ENCODE measurements at places on chromosomes 5 and 9. TPM values are rescaled to one million over a fixed set of nuclear protein-coding genes. Genes with fewer than 3 reads are reported as not detected.

- no peak overlapping the region for H3K4me3 ChIP-seq
- no peak overlapping the region for H3K27ac ChIP-seq
Observed at GRCh38 chr5:164335837-164336236, 830.4 kb downstream of the MAT2B start.

- no peak for DNase-seq
- H3K27me3 ChIP-seq, result no peaks in the 10 kb centered on the region
- no peaks in the 10 kb centered on the region for H3K4me1 ChIP-seq
- H3K36me3 ChIP-seq, result no peaks in the 10 kb centered on the region
- no peak overlapping the region for H3K4me3 ChIP-seq
- H3K27ac ChIP-seq, result no peak overlapping the region
Observed at GRCh38 chr5:56574778-56575177, 240.6 kb upstream of the MAP3K1 start.

DNA sequence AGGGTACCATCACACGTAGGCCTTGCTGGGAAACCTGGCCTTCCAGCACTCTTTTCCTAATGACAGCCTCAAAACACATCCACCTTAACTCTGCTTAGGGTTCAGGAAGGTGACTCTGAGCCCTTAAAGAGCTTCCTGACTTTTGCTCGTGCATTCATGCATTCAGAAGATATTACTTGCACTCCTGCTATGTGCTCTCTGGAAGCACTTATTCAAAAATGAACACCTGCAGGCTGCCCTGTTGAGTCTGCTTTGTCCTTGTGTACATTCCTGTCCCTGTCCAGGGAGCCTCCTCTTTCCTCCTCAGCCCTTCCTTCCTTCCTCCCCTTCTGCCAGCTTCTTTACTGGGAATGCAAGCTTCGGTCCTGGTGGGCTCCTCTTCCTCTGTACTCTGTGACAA is 61.5 kb downstream of the SPRY4 start:
- H3K4me1 ChIP-seq, result no peaks in the 10 kb centered on the region
- no peaks in the 10 kb centered on the region for H3K27me3 ChIP-seq

- no peak for DNase-seq
- no peaks in the 10 kb centered on the region for H3K27me3 ChIP-seq
- H3K36me3 ChIP-seq, result no peaks in the 10 kb centered on the region
- H3K27ac ChIP-seq, result no peak overlapping the region
- no peak overlapping the region for H3K4me3 ChIP-seq
- H3K4me1 ChIP-seq, result no peaks in the 10 kb centered on the region
Observed at GRCh38 chr5:20469390-20469789, 481.4 kb upstream of the CDH18 start.

- H3K4me3 ChIP-seq, result peak overlapping the region; percentile 71
- H3K27ac ChIP-seq, result peak overlapping the region; percentile 85
Observed at GRCh38 chr9:128819716-128820664, 1.7 kb downstream of the ENDOG start.

DNA sequence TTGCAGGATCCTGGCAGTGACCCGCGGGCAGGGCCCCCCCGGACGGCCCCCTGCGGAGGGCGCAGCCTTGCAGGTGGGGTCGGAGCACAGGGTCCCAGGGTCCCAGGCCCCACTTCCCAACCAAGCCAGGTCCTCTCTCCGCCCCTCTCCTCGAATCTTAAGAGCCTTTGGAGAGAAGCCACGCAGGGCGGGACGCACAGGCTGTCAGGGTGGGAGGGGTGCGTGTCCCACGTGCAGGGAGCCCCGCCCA is 18.4 kb upstream of the EGFL7 start:
- H3K4me3 ChIP-seq, result no peak overlapping the region
- H3K27me3 ChIP-seq, result no peaks in the 10 kb centered on the region
- no peaks in the 10 kb centered on the region for H3K36me3 ChIP-seq
- no peak overlapping the region for H3K27ac ChIP-seq
- no peak for DNase-seq
- peaks cover 14% of the 10 kb centered on the region for H3K4me1 ChIP-seq

GRCh38 chr9:118896324-118897000 is 472.8 kb downstream of the BRINP1 start:
- H3K4me3 ChIP-seq, result no peak overlapping the region
- H3K27me3 ChIP-seq, result no peaks in the 10 kb centered on the region
- no peak overlapping the region for H3K27ac ChIP-seq
- no peaks in the 10 kb centered on the region for H3K4me1 ChIP-seq
- no peak for DNase-seq

- H3K27me3 ChIP-seq, result peaks cover 11% of the 10 kb centered on the region
- DNase-seq, result no peak
- H3K27ac ChIP-seq, result no peak overlapping the region
- no peaks in the 10 kb centered on the region for H3K4me1 ChIP-seq
Observed at GRCh38 chr9:114071197-114071795, 6.8 kb downstream of the AMBP start.

- H3K36me3 ChIP-seq, result no peaks in the 10 kb centered on the region
- H3K27me3 ChIP-seq, result no peaks in the 10 kb centered on the region
- H3K4me1 ChIP-seq, result peaks cover 7% of the 10 kb centered on the region
Observed at GRCh38 chr9:108473209-108474112, 382.3 kb downstream of the ACTL7B start.

DNA sequence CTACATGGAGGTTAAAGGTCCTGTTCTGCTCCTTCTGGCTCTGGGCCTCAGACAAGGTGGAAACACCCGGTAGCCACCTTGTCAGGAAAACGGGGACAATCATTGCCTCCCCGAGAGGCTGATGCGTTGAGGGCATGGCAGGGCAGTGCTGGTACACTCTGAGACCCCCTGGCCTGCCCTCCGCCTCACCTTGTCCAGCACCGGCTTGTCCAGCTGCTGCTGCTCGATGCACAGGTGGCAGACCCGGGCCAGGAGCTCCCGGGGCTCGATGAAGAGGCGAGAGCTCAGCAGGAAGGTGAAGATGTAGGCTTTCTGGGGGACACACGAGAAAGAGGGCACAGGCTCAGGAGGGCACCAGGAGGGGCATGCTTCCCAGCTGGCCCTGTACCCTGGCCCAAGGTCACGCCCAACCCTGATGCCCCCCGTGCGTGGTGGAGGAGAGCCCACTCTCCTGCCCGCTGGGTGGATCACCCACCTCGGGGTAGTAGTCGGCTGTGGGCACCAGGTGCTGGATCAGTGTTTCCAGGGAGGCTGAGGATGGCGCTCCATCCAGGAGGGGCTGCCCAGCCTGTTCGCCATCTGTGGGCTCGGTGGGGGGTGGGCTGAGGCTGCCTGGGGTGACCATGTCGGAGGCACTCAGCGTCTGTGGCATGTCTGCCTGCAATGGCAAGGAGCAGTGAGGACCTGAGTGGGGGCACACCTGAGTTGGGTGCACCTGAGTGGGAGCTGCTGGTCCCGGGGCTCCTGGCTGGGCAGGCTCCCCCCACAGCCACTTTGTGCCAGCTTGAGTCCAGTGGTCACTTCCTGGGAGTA is 66.0 kb upstream of the RNF130 start:
- H3K4me3 ChIP-seq, result no peak overlapping the region
- no peak for DNase-seq
- H3K27me3 ChIP-seq, result no peaks in the 10 kb centered on the region
- no peak overlapping the region for H3K27ac ChIP-seq

- H3K27me3 ChIP-seq, result no peaks in the 10 kb centered on the region
- peaks cover 54% of the 10 kb centered on the region for H3K4me1 ChIP-seq
- no peak for DNase-seq
Observed at GRCh38 chr5:10600626-10601245, 36.9 kb downstream of the ANKRD33B start.

GRCh38 chr9:28915202-28915930 is 1342.1 kb upstream of the C9orf72 start:
- H3K4me1 ChIP-seq, result no peaks in the 10 kb centered on the region
- H3K36me3 ChIP-seq, result no peaks in the 10 kb centered on the region

GRCh38 chr9:35519692-35520363 is 29.9 kb downstream of the RUSC2 start:
- no peaks in the 10 kb centered on the region for H3K27me3 ChIP-seq
- H3K4me3 ChIP-seq, result peak overlapping the region; percentile 13
- H3K27ac ChIP-seq, result no peak overlapping the region
- DNase-seq, result no peak

DNA sequence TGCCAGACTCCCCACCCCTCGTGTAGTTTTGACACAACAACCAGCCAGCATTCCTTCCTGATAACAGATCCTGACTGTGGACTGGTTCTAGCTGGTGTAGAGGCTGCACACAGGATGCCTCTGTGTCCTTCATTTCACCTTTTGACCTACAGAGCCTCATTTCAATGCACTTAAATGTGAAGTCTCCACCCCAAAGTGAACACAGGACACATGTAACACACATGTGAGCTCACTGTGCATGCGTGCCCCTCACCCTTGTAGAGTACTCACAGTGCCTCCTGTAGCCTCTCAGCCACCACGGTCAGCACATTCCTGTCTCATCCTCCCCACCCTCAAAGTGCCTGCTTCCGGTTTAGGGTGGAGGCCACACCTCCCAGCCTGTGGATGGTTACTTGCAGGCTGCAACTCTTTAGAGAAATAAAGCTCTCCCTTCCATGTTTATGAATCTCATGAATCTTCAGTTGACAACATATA is 11.6 kb upstream of the NKD2 start:
- peaks cover 25% of the 10 kb centered on the region for H3K27me3 ChIP-seq
- H3K4me3 ChIP-seq, result peak overlapping the region; percentile 1
- peaks cover 8% of the 10 kb centered on the region for H3K4me1 ChIP-seq
- H3K27ac ChIP-seq, result no peak overlapping the region

- no peak overlapping the region for H3K27ac ChIP-seq
- no peak for DNase-seq
Observed at GRCh38 chr9:26132746-26133312, 454.6 kb upstream of the TUSC1 start.

- no peak for DNase-seq
- H3K36me3 ChIP-seq, result no peaks in the 10 kb centered on the region
- no peak overlapping the region for H3K27ac ChIP-seq
Observed at GRCh38 chr5:102216678-102217077, 79.4 kb downstream of the SLCO4C1 start.

DNA sequence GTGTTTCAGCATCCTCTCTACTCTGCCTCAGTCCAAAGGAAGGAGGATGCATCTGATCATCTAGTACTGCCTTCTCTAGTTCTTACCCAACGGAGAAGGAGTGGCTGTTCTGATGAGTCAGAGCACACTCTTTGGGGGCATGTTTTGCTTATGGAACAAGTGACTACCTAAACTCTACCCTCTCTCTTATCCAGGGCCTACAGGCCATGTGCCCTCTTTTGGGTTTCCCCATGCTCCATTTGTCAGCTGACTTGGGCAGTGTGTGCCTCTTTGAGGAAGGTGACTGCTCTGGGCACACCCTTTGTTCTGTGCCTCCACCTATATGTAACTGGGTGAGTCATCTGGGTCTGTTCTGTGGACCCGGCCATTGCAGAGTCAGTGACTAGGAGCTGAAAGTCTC is 89.6 kb upstream of the BNC2 start:
- no peaks in the 10 kb centered on the region for H3K4me1 ChIP-seq
- H3K36me3 ChIP-seq, result no peaks in the 10 kb centered on the region
- no peak for DNase-seq
- no peak overlapping the region for H3K4me3 ChIP-seq
- H3K27ac ChIP-seq, result no peak overlapping the region

LCN10 gene
- not detected for total RNA-seq

PRRX2 gene
- total RNA-seq, result 25.5 TPM

FOXD4L5 gene
- 0.61 TPM for total RNA-seq

FREM1 gene
- total RNA-seq, result 0.12 TPM

FAM153A gene
- not detected for total RNA-seq

SPATA31D4 gene
- total RNA-seq, result not detected
